AG10803 (cell line): ENCODE measurements at places on chromosomes 3 and 15.

- DNase-seq, result no peak
These were observed 8.5 kb downstream of the MINDY2 start for GRCh38 chr15:58779554-58779953.

DNA sequence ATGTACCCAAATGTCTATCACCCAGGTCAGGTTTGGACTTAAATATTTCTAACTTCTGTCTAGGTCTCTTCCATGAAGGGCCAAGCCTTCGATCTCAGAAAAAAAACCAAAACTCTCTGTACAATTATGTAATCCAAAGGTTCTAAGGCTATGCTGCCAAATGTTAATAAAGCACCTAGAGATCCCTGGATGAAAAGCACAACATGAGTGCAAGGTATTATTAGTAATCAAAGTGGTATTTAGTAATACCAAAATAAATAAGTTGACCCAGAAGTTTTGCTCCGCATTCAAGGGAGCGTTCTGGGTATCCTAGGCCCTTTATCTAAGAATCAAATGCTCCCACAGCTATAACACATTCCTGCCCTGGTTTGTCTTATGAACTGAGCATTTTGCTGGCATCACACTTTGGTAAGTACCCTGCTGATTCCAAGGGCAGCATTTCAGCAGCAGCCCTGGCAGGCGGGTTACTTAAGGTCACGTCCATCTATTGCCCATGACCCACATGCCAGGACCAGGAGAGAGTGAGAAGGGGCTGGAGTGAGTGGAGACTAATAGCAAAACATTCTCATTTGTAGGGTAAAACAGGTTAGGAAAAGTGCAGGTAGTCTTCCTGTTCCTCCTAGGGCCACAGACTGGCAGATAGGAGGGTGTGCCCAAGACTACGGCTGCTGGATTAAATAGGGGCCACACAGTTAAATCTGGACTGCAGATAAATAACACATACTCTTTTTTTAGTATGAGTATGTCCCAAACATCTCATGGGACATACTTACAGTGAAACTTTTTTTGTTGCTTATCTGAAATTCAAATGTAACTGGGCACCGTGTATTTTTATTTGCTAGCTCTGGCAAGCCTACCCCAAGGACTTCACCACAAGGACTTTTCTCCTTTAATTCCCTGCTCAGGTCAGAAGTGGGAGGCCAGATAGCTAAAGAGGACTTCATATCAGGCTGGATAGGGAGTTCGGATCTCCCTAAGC is 76.0 kb upstream of the SNRK start:
- DNase-seq, result no peak

- DNase-seq, result peak; percentile 97
These were observed 17.8 kb downstream of the TMEM212 start for GRCh38 chr3:171860830-171861535.

DNA sequence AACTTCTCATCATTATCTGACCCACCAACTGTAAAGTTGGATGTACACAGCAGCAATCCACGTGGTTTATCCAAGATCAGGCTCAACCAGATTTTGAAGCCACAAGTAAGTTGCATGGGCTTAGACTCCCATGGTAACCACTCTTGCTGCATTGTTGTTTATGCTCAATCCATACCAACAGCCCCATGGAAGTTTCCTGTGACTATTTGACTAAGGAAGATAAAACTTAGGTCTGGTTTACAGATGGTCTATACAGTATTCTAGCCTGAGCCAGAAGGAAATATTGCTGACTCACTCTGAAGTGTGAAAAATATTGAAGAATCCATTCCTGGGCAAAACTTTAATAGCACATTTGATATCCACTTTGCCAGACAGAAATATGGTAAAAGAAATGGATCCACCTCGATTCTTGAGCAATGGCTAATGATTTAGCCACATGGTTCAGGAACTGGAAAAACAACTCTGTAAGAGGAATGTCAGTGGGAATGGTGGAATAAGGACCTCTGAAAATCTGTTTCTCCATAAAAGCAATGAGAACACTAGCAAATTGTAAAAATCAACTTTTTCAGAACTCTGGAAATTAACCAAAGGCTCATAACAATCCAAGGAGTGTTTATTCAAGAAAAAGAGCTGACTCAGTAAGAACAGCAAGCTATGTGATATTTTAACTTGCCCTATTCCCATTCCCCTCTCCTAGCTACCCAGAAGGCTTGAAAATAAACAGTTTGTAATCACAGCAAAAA is 162.9 kb upstream of the STT3B start:
- peak; percentile 68 for DNase-seq

DNA sequence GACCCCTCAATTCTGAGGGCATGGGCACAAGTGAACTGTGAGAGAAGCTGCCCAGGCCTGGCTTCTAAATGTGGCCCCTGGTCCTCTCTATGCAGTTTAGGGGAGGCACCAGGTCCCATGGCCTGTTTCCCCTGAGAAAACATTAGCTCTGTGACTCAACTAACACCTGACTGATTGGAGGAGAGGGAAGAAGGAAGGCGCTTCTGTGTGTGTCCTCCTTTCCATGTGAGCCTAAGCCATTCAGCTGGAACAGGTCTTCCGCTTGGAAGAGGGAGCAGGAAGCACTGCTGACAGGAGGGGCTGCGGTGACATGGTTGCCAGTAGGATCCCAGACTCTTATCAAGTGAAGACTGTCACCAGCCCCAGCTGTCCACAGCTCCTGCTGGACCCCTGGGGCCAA is 79.5 kb downstream of the MYLK start:
- no peak for DNase-seq

DNA sequence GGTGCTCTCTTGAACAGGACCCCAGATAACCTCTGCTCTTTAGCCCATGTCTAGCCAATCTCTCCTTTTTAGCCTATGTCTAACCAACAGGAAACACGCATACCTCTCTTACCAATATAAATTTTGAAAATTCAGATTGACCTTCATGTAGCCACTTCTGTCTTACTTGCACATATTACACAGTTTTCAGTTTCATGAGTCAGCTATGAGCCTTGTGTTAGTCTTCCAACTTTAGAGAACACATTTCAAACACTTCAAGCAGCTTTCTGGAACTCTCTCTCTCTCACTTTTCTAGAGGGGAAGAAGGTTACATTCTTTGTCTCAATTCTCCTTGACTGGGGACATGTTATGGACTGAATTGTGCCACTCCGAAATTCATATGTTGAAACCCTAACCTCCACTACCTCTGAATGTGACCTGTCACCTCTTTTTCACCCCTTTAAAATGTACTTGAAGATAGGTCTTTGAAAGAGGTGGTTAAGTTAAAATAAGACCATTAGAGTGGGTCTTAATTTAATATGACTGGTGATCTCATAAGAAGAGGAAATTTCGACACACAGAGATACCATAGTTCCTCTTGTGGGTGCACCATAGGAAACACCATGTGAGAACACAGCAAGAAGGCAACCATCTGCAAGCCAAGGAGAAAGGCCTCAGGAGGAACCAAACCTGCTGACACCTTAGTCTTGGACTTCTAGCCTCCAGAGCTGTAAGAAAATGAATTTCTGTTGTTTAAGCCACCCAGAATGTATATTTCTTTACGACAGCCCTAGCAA is 480.3 kb upstream of the ALCAM start:
- DNase-seq, result peak; percentile 54

DNA sequence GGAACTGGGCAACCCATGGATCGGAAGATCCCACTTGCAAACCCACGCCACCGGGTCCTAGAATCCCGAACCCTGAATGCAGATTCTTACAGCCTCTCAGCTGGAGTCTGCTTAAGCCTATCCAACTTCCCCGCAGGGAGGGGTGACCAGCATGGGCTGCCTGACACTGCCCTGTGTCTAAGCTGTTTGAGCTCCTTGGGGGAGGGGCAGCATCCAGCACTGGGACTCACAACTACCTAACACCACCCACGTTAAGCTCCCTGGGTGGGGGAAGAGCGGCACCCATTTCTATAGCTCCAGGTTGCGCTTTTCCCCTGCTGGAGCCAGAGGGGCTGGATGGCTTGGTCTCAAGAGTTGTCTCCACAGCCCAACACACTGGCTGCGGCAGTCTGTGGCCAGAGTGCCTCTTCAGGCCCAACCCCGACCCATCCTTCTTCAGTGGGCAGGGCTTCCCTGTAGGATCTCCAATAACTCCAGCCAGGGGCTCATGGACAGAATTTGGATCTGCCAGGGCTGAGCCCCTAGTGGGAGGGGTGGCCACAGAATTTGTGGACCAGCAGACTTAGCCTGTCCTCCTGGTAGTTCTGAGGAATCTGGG is 649.2 kb downstream of the TUSC7 start:
- no peak for DNase-seq

DNA sequence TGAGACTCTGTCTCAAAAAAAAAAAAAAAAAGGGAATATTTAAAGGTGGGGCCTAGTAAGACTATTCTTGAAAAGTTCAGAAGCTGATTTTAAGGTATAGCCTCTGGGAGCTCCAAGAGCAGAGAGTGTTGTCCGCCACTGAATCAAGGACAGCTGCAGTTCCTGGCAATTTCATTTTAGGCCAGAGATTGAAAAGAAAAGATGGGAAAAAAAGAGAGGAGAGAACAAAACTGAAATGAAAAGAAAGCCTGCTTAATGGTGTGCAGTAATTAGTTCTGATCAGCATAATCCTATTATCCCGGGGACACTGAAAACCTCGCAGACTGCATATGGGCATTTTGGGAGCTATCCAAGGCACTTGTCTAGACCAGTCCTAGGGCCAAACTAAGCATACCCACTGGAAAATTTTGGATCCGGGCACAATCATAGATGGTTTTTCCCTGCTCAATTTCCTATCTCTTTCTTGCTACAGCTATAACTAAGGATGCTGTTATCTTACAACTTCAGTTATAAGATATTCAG is 43.2 kb downstream of the EHHADH start:
- no peak for DNase-seq

- no peak for DNase-seq
These were observed 54.8 kb downstream of the FBN1 start for GRCh38 chr15:48590723-48591122.

DNA sequence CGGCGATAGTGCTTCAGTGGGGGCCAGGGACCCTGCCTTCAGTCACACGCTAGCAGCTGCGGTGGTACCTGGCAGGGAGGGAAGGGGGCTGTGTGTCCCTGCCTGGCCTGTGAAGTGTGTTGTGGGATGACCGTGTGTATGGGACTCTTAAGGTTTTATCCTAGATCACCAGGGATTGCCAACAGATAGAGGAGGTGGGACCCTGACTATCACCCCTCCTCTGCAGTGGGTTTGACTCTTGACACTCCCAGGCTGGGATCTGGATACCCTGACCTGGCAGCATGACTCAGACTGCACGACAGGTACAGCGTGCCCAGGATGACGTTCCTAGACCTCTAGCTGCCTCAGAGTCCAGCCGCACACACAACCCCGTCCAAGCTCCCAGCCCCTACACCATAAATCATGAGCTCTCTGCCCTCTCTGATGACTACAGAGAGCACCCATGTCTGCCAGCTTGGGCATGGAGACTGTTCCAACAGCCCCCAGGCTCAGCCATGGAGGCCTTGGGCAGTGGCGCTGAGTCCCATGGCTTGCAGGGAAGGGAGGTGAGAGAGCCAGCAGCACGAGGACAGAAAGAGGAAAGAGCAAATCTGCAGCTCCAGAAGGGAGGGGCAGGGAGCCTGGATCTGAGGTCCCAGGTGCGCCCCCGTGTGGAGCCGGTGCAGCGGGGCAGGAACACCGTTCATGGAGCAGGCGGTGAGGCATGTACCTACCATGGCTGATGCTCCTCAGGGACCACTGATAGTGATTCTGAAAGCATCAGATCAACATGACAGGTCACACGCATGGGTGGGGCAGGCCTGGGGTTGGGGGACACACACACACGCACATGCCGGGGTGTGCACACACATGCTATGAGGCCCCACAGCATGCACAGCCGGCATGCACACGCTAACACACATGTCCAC is 71.0 kb downstream of the ADAMTS7 start:
- DNase-seq, result peak; percentile 36

DNA sequence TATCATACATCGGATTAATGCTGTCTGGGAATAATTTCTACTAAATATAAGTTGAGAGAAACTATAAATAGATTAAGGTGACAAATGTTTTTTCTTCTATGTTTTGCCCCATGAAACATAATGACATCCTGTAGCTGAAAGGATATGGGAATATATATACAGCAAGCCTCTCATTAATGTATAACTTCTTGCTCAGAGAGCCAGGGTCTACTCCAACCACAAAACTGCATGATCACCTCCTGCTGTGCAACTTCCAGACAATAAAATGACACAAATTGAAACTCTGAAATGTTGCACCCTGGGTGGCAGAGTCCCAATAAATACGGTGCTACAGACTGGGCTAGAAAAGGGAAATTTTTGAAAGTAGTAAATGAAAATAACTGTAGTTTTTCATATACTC is 571.9 kb upstream of the CBLB start:
- no peak for DNase-seq

DNA sequence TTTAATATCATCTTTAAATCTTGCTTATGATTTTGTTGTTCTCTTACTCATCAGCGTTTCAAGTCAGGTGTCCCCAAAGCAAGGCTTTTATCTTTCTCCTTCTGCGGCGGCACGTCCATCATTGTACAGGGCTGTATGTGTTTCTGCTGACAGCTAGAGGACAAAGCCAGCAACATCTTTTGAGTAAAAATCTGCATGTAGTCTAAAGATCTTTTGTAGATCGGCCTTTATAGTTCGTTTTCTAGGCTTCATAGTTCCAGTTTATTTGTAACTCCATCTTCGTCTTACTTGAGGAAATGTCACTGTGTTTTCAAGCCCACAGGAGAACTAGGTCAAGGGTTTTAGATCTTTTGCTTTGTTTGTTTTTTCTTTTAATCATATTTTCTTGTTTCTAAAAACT is 211.4 kb upstream of the TOPAZ1 start:
- no peak for DNase-seq
